NCI-H1694 treated with DMSO at 0.1 percent for 48 hours (cell line): ENCODE measurements at places on chromosomes 2 and 18.

GRCh38 chr2:186256540-186256939 lies 229.5 kb upstream of the ZC3H15 start:
- peak; percentile 68 for DNase-seq

DNA sequence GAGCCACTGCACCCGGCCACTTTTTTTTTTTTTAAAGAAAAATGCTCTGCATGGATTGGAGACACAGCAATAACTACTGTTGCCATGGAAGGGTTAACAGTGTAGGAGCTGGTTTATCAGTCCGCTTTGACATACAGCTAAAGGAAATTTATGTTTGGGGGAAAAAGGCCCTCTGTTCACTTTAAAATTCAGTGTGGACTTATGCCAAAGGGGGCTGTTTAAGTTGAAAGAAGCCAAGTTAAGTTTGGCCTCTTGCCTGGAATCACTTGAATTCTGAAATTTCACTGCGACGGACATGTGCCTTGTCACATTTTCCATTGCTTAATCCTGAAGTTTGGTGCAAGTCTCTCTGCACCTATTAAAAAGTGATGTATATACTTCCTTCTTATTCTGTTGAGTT lies 3.1 kb downstream of the KCNE4 start:
- peak; percentile 80 for DNase-seq

- no peak for DNase-seq
Measured at GRCh38 chr2:54904836-54905235, 145.4 kb downstream of the RTN4 start.

GRCh38 chr2:12641441-12641840 lies 75.3 kb upstream of the TRIB2 start:
- DNase-seq: no peak

DNA sequence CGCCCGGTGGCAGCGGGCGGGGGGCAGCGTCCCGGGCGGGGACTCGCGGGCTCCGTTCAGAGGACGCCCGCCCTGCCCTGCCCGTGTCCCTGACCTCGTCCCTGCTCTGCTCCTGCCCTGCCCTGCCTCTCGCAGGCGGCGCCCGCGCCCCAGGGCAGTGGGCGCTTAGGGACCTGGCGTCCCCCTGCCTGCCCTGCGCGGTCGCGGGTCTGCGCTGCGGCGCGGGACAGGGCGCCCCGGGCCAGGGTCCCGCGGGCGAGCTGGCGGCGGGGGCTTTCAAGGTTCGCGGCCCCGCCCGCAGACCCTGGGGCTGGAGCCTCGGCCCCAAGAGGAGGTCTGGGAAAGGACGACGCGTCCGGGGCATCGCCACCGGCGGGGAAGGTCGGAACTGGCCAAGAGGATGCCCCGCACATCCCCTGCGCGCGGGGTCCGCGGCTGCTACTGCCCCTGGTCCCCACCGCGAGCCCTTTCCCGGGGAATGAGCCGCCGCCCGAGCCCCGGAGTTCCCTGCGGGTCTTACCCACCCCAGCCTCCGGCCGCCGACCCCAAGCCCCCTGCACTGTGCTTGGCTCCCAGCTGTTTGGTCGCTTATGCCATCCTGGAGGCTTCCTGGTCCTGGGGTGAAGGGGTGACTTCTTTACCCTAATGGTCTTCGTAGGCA lies 679 bp downstream of the RNF144A start:
- DNase-seq: no peak

DNA sequence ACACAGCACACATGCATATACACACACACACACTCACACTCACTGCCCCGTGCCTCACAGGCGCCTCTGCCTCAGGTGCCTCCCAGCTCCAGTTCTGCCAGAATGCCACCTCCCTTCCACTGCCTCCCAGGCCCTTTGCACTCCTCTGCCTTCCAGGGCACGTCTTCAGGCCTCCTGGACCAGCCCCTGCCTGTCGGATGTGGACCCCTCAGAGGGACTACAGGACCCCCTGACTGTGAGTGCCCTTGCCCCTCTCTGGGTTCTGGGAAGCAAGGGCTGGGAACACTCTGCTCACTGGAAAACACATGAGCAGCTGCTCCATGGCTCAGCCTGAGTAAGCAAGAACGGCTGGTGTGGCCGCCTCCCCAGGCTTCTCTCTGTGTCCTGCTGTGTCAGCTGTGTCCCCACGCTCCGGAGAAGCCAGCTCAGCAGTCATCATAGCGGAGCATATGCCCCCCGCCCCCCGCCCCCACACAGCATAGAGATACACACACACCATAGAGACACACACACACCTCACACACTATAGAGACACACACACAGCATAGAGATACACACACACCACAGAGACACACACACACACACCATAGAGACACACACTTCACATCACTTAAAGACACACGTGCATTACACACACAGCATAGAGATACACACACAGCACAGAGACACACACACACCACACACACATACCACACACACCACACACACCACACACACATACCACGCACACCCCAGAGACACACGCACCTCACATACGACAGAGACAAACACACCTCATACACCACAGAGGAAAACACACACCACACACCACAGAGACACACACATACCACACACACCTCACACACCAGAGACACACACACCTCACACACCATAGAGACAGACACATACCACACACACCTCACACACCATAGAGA lies 271.3 kb downstream of the CYRIA start:
- peak; percentile 15 for DNase-seq

DNA sequence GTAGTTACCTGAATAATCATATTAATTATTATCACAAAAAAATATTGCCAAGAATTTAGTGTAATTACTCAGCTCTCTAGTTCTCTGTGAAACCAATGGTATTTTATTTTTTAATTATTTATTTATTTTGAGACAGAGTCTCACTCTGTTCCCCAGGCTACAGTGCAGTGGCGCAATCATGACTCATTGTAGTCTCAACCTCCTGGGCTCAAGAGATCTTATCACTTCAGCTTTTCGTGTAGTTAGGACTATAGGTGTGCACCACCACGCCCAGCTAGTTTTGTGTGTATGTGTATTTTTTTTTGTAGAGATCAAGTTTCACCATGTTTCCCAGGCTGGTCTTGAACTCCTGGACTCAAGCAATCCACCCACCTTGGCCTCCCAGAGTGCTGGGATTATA lies 440.4 kb upstream of the CDH20 start:
- DNase-seq: no peak

- no peak for DNase-seq
Measured at GRCh38 chr2:74039611-74040010, 54.9 kb downstream of the TET3 start.

DNA sequence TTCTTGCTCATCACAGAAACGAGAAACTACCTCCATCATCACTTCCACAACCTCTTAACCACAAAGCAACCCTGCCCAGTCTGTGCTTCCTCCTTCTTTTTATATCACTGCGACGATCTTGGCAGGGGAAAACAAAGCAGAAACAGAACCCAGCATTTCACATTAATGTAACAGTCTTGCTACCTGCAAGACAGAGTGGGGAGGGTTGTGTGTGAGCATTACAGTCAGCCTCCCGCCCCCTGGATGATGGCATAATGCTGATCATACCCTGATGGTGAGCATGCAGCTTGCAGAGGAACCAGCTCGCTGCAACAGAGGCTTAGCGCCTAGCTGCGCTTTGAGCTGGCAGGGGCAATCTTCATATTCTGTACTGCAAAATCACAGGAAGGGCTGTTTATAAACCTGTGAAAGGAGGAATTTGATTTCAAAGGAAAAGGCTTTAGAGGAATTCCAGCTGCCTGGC lies 376.1 kb downstream of the IRS1 start:
- DNase-seq: no peak
